ENCODE measurements at places on chromosomes 1 and 21. TPM values are rescaled to one million over a fixed set of nuclear protein-coding genes. Genes with fewer than 3 reads are reported as not detected.
A peak's percentile ranks its signal among the peaks of the same experiment; 100 is the strongest.

GRCh38 chr1:228373681-228374571, 32.7 kb downstream of the TRIM11 start:
- no peak for DNase-seq

GRCh38 chr1:18305182-18305795, 175.4 kb upstream of the KLHDC7A start:
- no peak for DNase-seq

DNA sequence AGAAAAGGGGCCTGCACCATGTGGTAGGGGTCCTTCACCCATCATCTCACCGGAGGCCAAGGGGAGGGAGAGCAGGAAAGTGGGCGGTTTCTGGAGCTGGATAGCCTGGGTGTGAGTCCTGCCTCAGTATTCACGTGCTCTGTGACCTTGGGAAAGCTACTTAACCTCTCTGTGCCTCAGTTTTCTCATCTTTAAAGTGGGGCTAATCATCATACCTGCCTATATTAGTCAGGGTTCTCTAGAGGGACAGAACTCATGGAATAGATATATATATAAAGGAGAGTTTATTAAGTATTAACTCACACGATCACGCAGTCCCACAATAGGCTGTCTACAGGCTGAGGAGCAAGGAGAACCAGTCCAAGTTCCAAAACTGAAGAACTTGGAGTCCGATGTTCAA, 78.7 kb downstream of the FBXO2 start:
- no peak for DNase-seq

- DNase-seq = no peak
These were observed 10.8 kb downstream of the CFAP45 start for GRCh38 chr1:159889202-159889601.

DNA sequence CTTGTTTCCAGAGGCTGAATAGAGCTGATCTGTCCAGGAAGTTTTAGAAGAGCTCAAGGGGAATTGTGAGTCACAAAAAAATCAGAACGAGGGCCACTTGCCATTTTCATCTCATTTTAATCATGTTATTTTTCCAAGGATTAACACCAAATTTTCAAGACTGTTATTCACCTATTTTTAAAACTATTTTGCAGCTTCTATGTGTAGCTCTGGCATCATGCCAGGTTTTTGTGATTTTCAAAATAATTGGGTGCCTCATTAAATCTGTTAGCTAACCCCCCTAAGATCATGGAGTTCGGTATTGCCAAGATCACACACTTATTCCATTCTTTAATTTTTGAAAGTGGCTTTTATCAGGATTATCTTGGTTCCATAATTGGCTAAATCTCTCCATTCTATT, 90.9 kb downstream of the RGS7 start:
- DNase-seq = no peak

- DNase-seq = no peak
These were observed 23.2 kb upstream of the CAMTA1 start for GRCh38 chr1:6762060-6762459.

- no peak for DNase-seq
These were observed 7.1 kb upstream of the SHISA4 start for GRCh38 chr1:201881617-201882016.

- DNase-seq = no peak
These were observed 24.3 kb upstream of the KCNE1 start for GRCh38 chr21:34536311-34536710.

GRCh38 chr1:230186003-230186863, 119.2 kb downstream of the GALNT2 start:
- DNase-seq = no peak

DNA sequence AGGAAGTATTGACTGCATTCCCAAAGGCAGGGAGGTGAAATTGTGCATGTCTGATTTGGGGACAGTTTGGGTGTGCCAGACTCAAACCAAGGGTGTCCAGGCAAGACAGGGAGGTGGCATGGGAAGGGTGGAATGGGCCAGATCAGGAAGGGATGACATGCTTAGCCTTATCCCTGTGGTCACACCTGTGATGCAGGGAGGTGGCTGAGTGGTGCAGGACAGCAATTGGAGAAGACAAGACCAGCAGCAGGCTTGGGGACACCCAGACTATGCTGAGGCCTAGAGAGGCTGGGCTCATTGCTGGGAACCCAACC, 4.0 kb downstream of the FOXO6 start:
- no peak for DNase-seq

- DNase-seq = no peak
These were observed 31.7 kb downstream of the CHML start for GRCh38 chr1:241608379-241609033.

DNA sequence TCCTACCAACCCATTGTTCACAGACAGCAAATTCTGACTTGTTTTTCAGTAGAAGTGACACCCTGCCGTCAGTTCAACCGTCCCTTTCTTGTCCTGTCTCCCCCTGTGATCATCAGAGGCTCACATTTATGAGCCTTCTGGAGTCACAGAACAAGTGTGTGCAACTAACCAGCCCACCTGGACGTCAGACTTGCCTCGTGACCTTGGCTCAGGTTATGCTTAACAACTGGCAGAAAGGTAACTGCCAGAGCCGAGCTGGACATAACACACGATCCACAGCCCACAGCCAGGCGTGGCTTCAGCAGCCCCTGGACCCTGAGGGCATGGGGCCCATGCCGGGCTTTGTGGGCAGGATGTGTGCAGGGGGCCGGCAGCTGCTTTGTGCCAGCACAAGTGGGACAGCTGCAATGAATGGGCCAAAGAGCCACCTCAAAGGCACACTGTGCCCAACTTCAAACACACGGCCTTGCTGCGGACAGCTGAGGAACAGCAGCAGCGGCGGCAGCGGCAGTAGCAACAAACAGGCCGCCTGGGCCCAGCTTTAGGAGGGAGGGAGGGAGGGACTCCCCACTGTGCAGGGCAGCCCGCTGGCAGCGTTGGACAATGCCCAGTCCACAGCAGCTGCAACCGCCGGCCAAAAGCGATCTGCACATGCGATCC, 103.9 kb downstream of the ZBTB18 start:
- DNase-seq = no peak

DNA sequence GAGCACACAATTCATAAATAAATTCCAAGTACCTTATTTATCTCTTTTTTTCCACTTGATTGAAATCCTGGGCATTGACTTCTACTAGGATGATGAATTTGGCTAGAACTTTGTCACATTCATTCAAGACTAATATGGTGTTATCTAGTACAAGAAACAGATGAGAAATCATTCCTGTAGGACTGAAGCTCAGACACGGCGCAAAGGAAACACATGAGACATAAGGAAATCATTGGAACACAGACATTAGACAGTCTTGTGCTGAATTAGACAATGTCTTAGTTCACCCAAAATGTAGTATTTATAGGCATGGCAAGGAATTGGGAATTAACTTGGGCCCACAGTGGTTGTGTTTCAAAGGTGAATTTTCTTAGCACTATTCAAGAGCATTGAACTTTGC, 305.7 kb downstream of the SETD4 start:
- DNase-seq = no peak

- DNase-seq = peak; percentile 54
These were observed 1.3 kb downstream of the HES3 start for GRCh38 chr1:6245086-6245868.

- DNase-seq = peak; percentile 22
These were observed 6.2 kb downstream of the MED8 start for GRCh38 chr1:43383449-43383848.

DNA sequence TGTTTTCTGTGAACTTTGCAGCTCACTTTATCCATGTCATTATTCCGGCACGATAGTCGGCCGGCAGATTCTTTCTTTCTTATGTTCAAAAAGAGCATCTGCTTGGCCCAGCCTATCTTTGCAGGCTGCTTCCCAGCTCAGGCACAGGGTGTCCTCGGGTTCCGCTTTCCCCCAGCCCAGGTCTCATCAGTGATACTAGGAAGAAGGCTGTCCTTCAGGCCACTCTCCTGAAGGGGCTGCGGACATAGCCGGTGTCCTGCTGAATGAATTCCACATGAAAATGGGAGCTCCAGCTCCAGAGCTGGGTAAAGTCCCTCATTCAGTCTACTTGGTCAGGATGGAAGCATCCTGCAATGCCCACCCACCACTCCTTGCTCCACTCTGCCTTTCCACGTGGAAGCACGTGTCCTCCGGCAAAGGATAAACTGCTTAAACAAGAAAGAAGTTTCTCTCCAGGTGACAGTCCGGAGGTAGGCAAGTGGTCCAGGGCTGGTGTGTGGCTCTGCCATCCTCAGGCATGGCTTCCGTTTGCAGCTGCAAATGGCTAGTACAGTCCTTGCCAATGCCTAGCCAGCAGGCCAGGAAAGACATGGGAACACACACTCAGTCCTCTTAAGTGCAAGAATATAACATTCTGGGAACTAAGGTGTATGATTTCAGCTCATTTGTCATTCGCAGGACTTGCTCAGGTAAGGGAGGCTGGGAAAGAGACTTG, 161.0 kb downstream of the TRIM33 start:
- no peak for DNase-seq

- no peak for DNase-seq
These were observed 2.9 kb upstream of the SYNC start for GRCh38 chr1:32705516-32705915.

- DNase-seq = no peak
These were observed 122.0 kb downstream of the ETS2 start for GRCh38 chr21:38927776-38928175.

GRCh38 chr1:98048244-98048643, 127.4 kb upstream of the DPYD start:
- peak; percentile 5 for DNase-seq

Gene EPRS1
- total RNA-seq = 58.9 TPM

Gene CHRNB2
- total RNA-seq = not detected

Gene CLCNKA
- 0.31 TPM for total RNA-seq

Gene SMCP
- total RNA-seq = not detected

Gene SLC2A5
- total RNA-seq = 0.64 TPM

Gene OR2G6
- not detected for total RNA-seq

Gene DDR2
- total RNA-seq = 37.5 TPM

Gene TTLL7
- total RNA-seq = not detected

Gene MARK1
- 4.0 TPM for total RNA-seq

Gene KCNJ15
- total RNA-seq = not detected
